ENCODE measurements at places on chromosomes 12 and 14. TPM values are rescaled to one million over a fixed set of nuclear protein-coding genes. Genes with fewer than 3 reads are reported as not detected.

The IQSEC3 gene
- 0.44 TPM for total RNA-seq

DNA sequence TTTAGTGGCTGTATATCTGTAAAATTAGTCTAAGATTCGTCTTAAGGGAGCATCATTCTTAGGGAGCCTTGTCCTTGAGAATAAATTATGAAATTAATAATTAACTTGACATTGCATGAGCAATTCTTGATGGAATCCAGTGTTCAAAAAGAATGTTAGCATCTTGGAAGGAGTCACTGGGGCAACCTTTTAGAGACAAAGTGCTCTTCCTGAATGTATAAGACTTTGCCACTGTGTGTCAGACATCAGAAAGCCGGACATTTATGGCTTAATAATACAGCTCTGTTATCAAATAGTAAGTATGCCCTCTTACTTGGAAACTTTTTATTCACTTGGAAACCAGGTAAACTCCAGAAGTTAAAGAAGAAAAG lies 83.3 kb downstream of the CCER1 start:
- no peaks in the 10 kb centered on the region for H3K36me3 ChIP-seq
- H3K4me3 ChIP-seq: no peak overlapping the region
- H3K27ac ChIP-seq: no peak overlapping the region
- H3K4me1 ChIP-seq: no peaks in the 10 kb centered on the region

DNA sequence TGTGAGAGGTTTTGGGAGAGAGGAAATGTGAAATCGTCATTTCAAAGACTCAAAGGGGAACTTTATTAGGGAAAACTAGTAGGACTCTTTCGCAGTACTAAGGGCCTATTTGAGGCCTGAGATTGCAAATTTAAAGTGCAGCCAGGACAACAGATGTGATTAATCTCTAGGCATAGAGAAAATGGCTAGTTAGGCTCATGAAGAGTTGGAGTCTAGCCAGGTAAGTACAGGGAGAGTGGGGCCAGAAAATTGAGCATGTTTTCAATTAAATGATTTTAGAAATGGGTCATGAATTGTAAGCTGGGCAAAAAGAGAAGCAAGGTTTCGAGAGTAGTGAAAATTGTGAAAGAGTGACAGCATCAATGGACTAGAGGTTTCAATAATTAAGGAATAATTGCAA lies 91.9 kb upstream of the LMNTD1 start:
- H3K4me1 ChIP-seq: no peaks in the 10 kb centered on the region
- H3K36me3 ChIP-seq: no peaks in the 10 kb centered on the region
- no peak overlapping the region for H3K4me3 ChIP-seq
- no peaks in the 10 kb centered on the region for H3K27me3 ChIP-seq
- no peak overlapping the region for H3K27ac ChIP-seq

DNA sequence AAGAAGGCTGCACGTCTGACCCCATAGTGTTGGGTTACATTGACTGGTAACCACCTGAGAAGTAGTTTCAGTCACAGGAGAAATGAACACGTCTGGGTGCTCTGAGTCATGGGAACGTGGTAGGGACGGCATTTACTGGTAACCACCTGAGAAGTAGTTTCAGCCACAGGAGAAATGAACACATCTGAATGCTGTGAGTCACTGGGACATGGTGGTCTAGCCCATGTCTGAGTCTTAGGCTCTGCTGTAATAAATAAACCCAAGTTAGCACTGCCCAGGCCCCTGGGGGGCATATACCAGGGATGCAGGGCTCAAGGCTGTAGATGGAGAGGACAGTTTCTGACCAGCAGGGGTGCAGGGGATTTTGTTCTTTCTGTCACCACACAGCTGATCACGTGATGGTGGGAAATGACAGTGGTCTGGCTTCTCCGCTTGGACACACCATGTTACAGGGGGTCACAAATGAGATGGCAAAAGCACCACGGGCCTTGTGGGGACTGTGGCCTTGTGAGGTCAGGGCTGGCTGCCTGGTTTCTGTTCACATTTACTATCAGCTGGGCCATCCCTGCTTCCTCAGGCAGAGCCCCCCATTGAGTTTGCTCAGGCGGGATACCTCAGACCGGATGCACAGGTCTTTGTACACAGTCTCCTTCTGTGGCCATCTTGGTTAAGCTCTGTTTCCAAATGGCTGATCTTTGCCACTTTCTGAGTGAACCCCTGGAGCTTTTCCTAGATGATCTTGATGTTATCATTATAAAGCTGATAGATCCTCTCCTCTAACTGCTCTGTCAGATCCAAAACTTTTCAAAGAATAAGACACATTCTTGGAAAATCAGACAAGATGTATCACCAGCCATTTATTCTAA lies 9.8 kb upstream of the C12orf42 start:
- H3K27ac ChIP-seq: peak overlapping the region; percentile 60
- H3K27me3 ChIP-seq: peaks cover 17% of the 10 kb centered on the region
- no peak overlapping the region for H3K4me3 ChIP-seq
- no peaks in the 10 kb centered on the region for H3K36me3 ChIP-seq
- peaks cover 26% of the 10 kb centered on the region for H3K4me1 ChIP-seq

- H3K4me3 ChIP-seq: no peak overlapping the region
- peaks cover 35% of the 10 kb centered on the region for H3K27me3 ChIP-seq
- H3K4me1 ChIP-seq: no peaks in the 10 kb centered on the region
- no peaks in the 10 kb centered on the region for H3K36me3 ChIP-seq
Observed at GRCh38 chr12:80938397-80938796, 663 bp upstream of the LIN7A start.
